ENCODE measurements at places on chromosomes 12 and 14.

GRCh38 chr12:108666401-108666881 is 32.7 kb upstream of the SELPLG start:
- DNase-seq = no peak
- H3K4me3 ChIP-seq = no peak overlapping the region
- peak overlapping the region; percentile 28 for H3K27ac ChIP-seq
- no peaks in the 10 kb centered on the region for H3K4me1 ChIP-seq

DNA sequence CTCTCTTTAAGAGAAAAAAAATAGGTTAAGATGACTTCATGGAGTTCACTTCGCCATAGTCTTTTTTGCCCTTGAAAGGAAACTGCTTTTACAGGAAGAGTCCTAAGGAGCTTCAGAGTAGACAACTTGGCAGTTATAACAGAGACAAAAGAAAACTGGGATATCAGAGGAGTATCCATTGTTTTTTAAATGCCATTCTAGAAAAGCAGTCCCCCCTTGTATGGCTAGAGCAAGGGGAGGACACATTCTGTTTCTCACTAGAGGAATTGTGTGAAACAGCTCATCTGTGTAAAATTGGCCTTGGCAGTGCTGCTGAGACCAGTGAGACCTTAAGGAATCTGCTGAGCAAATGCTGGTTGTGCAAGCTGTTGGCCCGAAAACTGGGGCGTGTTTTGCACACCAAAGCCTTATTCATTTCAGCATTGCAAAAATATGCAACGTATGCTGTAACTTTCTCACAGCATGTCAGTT is 128.0 kb downstream of the GPR135 start:
- peaks cover 92% of the 10 kb centered on the region for H3K36me3 ChIP-seq
- H3K27ac ChIP-seq = no peak overlapping the region
- no peak for DNase-seq
- H3K27me3 ChIP-seq = no peaks in the 10 kb centered on the region
- H3K4me1 ChIP-seq = peaks cover 4% of the 10 kb centered on the region
- no peak overlapping the region for H3K4me3 ChIP-seq

DNA sequence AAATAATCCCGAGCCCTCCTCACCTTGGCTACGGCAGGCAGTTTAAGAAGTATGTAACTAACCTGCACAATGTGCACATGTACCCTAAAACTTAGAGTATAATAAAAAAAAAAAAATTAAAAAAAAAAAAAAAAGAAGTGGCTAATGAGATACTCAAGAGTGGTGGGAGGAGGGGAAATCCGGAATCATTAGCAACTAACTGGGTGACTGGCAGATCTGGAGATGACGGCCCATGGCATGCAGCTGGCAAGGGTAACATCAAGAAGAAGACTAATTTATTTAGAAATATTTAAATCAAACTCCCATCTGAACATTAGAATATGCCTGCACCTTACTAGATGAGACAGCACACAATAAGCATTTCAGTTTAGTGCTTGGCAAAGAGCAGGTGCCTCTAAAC is 52.3 kb upstream of the TMCC3 start:
- no peaks in the 10 kb centered on the region for H3K27me3 ChIP-seq
- peaks cover 4% of the 10 kb centered on the region for H3K4me1 ChIP-seq
- no peaks in the 10 kb centered on the region for H3K36me3 ChIP-seq
- DNase-seq = no peak
- no peak overlapping the region for H3K27ac ChIP-seq
- H3K4me3 ChIP-seq = no peak overlapping the region

DNA sequence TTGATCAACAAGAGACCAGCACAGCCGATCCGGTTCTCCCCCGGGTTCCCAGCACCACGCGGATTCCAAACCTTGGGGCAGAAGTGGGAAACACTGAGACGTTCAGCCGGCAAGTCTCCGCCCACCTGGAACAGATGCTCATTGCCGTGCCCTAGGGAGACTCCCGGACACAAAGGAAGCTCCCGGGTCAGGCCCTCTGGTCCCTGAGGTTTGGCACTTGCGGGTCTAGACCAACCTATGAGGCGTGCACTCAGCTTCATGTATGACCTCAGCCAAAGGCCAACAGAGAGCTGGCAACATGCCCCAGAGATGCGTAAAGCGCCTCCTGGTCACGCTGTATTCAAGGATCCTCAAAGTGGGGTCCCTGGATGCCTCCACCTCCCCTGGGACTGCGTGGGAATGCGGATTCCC is 2.5 kb downstream of the RIMBP2 start:
- DNase-seq = peak; percentile 52
- no peak overlapping the region for H3K4me3 ChIP-seq
- peaks cover 59% of the 10 kb centered on the region for H3K27me3 ChIP-seq
- H3K4me1 ChIP-seq = peaks cover 2% of the 10 kb centered on the region

DNA sequence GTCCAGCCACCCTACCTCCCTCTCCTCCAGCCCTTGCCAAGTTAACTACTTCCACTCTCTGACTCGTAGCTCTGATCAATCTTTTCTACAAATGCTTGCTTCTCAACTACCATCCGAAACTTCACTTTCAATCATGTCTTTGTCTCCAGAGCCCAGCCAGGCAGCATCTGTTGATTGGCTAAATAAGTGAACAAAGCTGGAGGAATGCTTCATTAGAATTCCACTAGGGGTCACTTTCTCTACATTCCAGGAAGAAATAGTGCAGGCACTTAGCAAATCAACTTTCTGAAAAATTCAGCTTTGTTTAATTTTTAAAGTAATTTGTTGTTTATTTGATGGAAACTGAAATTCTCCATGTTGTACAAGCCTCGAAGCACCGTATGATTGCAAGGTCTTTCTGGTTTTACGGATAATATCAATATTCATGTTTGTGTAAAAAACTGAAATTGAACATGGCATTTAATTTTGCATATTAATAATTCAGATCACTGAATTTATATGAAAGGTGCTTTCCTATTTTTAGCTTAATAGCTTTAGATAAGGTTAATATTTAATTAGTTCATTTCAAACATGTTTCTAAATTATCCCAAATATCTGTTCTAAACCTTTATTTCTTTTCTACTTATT is 32.4 kb upstream of the HELB start:
- no peaks in the 10 kb centered on the region for H3K27me3 ChIP-seq
- no peaks in the 10 kb centered on the region for H3K36me3 ChIP-seq
- no peak overlapping the region for H3K27ac ChIP-seq
- no peaks in the 10 kb centered on the region for H3K4me1 ChIP-seq

DNA sequence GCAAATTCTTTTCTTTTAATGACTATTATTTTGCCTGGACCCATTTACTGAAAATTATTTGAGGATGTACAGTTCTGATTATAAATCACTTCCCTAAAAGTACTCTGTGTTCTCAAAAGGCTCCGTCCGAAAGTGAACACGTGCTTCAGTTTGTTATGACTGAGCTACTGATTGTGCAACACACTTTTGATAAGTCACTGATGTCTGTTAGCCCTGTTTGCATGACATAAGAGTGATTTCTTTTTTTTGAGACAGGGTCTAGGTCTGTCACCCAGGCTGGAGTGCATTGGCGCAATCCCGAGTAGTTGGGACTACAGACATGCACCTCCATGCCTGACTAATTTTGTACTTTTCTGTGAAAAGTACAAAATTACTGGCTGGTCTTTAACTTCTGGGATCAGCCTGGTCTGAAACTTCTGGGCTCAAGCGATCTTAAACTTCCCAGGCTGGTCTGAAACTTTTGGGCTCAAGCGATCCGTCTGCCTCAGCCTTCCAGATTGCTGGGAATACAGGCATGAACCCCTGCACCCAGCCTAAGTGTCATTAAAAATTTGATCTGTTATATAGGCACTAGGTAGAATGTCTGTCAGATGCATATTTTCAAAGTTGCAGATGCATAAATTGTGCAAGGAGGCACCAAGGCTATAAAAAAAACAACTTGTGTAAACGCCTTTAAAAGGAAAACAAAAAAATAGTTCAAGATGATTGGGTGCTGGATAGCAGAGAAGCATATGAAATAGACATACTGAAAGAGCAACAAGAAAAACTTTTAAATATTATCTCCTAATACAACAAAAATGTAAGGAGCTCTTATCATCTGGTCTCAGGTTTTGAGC is 111.5 kb downstream of the SRGAP1 start:
- H3K27me3 ChIP-seq = no peaks in the 10 kb centered on the region
- no peaks in the 10 kb centered on the region for H3K4me1 ChIP-seq
- no peak overlapping the region for H3K4me3 ChIP-seq
- H3K36me3 ChIP-seq = no peaks in the 10 kb centered on the region

- H3K36me3 ChIP-seq = no peaks in the 10 kb centered on the region
- H3K4me3 ChIP-seq = no peak overlapping the region
- H3K27ac ChIP-seq = no peak overlapping the region
- H3K27me3 ChIP-seq = peaks cover 46% of the 10 kb centered on the region
- no peak for DNase-seq
Observed at GRCh38 chr12:55713721-55714120, 2.1 kb upstream of the BLOC1S1 start.

DNA sequence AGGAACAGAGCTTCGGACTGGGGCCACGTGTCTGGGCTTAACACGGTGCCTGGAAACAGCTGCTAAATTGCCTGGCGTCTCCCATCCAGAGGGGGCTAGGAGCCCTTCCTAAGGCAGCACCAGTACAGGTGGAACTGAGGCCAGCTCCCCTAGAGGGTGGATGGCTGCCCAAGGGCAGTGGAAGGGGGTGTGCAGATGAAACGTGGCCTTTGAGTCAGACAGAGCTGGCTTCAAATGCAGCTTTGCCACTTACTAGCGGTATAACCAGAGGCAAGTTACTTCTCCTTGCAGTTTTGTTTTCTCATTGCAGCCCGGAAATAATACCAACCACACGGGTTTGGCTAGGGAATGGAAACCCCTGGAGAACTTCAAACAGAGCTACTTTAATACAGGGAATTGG is 59.3 kb upstream of the SLC24A4 start:
- H3K27me3 ChIP-seq = no peaks in the 10 kb centered on the region
- no peak overlapping the region for H3K4me3 ChIP-seq
- H3K4me1 ChIP-seq = no peaks in the 10 kb centered on the region
- no peak overlapping the region for H3K27ac ChIP-seq
- DNase-seq = no peak

- H3K27me3 ChIP-seq = no peaks in the 10 kb centered on the region
- no peaks in the 10 kb centered on the region for H3K36me3 ChIP-seq
- no peaks in the 10 kb centered on the region for H3K4me1 ChIP-seq
- H3K27ac ChIP-seq = no peak overlapping the region
- H3K4me3 ChIP-seq = peak overlapping the region; percentile 87
Observed at GRCh38 chr14:24094841-24095270, 745 bp downstream of the PCK2 start.

GRCh38 chr14:52279408-52279807 is 11.9 kb downstream of the PTGDR start:
- no peaks in the 10 kb centered on the region for H3K36me3 ChIP-seq
- no peaks in the 10 kb centered on the region for H3K4me1 ChIP-seq
- no peak for DNase-seq
- H3K27ac ChIP-seq = no peak overlapping the region

- no peak for DNase-seq
- H3K4me3 ChIP-seq = no peak overlapping the region
- H3K27ac ChIP-seq = no peak overlapping the region
- no peaks in the 10 kb centered on the region for H3K27me3 ChIP-seq
- H3K36me3 ChIP-seq = no peaks in the 10 kb centered on the region
Observed at GRCh38 chr14:37563189-37563588, 31.9 kb downstream of the FOXA1 start.

DNA sequence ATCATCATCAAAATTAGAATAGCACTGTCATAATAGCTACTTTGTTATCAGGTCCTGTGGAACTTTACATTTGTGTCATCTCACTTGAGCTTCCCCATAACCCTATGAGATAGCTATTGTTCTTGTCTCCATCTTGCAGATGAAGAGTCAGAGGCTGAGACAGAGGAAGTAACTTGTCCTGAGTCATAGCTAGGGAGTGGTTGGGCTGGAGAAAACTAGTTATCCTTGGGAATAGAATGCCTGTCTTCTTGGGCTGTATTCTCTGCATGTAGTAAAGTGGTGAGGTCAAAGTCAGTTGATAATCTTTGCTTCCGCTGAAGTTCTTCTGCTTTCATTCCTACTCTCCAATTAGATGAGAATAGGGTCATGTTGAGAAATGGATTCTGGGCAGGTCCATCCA is 117.0 kb downstream of the SMOC1 start:
- DNase-seq = no peak
- H3K4me1 ChIP-seq = no peaks in the 10 kb centered on the region
- no peak overlapping the region for H3K27ac ChIP-seq
- H3K36me3 ChIP-seq = no peaks in the 10 kb centered on the region
- no peak overlapping the region for H3K4me3 ChIP-seq

- peaks cover 4% of the 10 kb centered on the region for H3K4me1 ChIP-seq
- H3K36me3 ChIP-seq = no peaks in the 10 kb centered on the region
- DNase-seq = no peak
- no peak overlapping the region for H3K4me3 ChIP-seq
- no peak overlapping the region for H3K27ac ChIP-seq
Observed at GRCh38 chr14:33985242-33985641, 34.4 kb upstream of the EGLN3 start.

DNA sequence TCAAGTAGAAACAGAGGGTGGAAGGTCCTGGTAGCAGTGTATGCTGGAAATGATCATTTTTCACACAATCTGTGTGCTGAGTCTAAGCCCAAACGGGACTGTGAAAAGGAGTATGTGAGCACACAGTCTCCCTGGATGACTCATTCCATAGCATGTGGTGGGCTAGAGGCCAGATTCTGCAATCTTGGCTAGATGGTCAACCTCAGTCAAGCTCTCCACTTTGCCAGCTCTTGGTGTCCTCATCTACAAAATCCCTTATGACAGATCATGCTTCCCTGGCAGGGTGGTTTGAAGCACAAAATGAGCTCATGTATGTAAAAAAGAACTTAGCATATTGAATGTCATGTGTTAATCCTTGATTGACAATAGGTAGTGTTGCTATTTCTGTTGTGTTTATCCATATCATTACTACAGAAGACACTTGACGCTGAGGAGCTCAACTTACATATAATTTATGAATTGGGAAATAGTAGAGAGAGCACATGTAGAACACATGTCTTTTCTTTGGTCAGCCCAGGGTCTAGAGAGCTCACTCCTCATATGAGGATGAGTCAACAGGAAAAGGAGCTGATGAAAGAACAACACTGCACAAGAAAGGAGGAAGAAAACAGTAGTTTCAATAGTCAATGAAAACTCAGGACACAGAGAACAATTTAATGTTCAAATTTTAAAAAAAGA is 517.5 kb downstream of the BCL11B start:
- H3K4me1 ChIP-seq = no peaks in the 10 kb centered on the region
- H3K27me3 ChIP-seq = no peaks in the 10 kb centered on the region

DNA sequence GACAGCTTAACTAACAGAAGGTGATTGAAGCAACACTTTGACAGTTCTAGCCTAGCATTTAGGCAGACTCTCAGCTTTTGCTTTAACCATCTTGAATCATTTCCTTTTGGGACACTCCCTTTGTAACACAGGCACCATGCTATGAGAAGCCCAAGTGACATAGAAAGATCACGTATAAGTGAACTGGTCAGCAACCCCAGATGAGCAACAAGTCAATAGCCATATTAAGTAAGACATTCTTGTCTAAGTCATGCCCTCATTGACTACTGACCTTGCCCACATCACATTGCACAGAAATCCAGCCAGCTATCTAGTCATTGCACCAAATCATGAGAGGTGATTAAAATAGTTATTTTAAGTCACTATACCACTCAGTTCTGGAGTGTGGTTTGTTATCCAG is 476.8 kb downstream of the TRHDE start:
- H3K27ac ChIP-seq = no peak overlapping the region
- H3K4me1 ChIP-seq = no peaks in the 10 kb centered on the region
- DNase-seq = no peak
- no peaks in the 10 kb centered on the region for H3K36me3 ChIP-seq
- no peaks in the 10 kb centered on the region for H3K27me3 ChIP-seq
- H3K4me3 ChIP-seq = no peak overlapping the region

GRCh38 chr12:49622501-49623141 is 740 bp upstream of the PRPF40B start:
- peak; percentile 85 for DNase-seq
- no peaks in the 10 kb centered on the region for H3K36me3 ChIP-seq
- peak overlapping the region; percentile 42 for H3K27ac ChIP-seq

- no peak within 1 kb of the TSS for H3K27ac ChIP-seq
- no peaks in the 10 kb centered on the region for H3K4me1 ChIP-seq
- H3K27me3 ChIP-seq = peaks cover 50% of the 10 kb centered on the region
- DNase-seq = peak; percentile 73
Observed at GRCh38 chr14:23578560-23579310, at the start of gene JPH4. Gene JPH4, minus strand, starts transcription at chr14:23578790. Its CDS starts 1,337 bp downstream, at chr14:23577453.
